ENCODE measurements at places on chromosomes 12 and 14. TPM values are rescaled to one million over a fixed set of nuclear protein-coding genes. Genes with fewer than 3 reads are reported as not detected.
A peak's percentile ranks its signal among the peaks of the same experiment; 100 is the strongest.

DNA sequence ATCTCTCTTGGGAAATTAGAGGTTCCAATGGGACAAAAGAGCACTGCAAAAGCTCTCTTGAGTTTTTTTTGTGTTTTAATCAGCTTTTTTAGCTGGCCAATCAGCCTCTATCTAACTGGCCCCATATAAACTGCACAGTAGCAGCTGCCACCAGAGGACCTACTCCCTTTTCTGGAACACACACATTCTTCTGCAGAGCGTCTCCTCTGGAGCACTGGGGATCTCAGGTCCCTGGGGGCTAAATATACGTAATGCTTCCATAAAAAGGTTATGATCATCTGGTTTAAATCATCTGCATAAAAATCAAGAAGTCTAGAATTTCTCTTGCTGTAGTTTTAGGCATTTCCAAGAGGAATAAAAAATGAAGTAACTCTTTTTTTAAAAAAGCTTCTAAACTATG lies 32.3 kb downstream of the TSPAN8 start:
- no peaks in the 10 kb centered on the region for H3K36me3 ChIP-seq
- no peaks in the 10 kb centered on the region for H3K4me1 ChIP-seq
- no peak for DNase-seq
- H3K27me3 ChIP-seq: no peaks in the 10 kb centered on the region
- H3K4me3 ChIP-seq: no peak overlapping the region

The SDR9C7 gene
- not detected for total RNA-seq

The ABCD2 gene
- 7.8 TPM for total RNA-seq

DNA sequence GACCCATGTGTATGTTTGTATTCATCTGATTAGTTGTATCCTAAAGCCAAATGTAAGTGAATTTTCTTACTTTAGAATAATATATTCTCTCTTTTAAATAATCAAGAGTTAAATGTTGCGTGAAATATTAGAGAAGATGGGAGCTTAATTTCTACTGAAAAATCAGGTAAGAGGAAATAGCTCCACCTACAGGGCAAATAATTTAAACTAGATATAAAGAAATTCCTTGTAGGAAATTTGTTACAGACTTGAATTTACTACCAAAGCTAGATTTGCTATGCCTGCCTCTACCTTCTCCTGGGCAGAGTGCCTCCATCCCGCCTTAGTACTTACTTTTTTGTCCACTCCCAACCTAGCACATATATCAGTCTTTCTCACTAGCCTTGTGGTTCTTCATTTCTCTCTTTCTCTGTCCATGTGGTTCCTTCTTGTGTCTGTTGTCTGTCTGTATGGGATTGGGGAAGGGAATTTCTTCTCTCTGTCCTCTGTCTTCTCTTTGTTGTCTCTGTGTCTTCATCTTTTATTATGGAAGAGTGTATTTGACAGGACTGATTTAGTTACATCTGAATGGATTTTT lies 44.7 kb downstream of the PALS1 start:
- H3K4me3 ChIP-seq: no peak overlapping the region
- H3K27ac ChIP-seq: no peak overlapping the region
- H3K27me3 ChIP-seq: no peaks in the 10 kb centered on the region
- DNase-seq: no peak
- no peaks in the 10 kb centered on the region for H3K36me3 ChIP-seq

The PMCH gene
- 3.1 TPM for total RNA-seq

The GDF11 gene
- total RNA-seq: 14.2 TPM

- H3K4me3 ChIP-seq: no peak overlapping the region
- H3K27me3 ChIP-seq: peaks cover 17% of the 10 kb centered on the region
- H3K27ac ChIP-seq: no peak overlapping the region
- H3K4me1 ChIP-seq: no peaks in the 10 kb centered on the region
- no peaks in the 10 kb centered on the region for H3K36me3 ChIP-seq
These were observed 17.4 kb upstream of the SALL2 start for GRCh38 chr14:21543521-21543960.

The ATG2B gene
- 27.7 TPM for total RNA-seq

- H3K36me3 ChIP-seq: peaks cover 25% of the 10 kb centered on the region
- H3K27me3 ChIP-seq: no peaks in the 10 kb centered on the region
- H3K4me1 ChIP-seq: no peaks in the 10 kb centered on the region
- H3K27ac ChIP-seq: no peak overlapping the region
- DNase-seq: no peak
These were observed 85.1 kb upstream of the ATF1 start for GRCh38 chr12:50678650-50679365.

DNA sequence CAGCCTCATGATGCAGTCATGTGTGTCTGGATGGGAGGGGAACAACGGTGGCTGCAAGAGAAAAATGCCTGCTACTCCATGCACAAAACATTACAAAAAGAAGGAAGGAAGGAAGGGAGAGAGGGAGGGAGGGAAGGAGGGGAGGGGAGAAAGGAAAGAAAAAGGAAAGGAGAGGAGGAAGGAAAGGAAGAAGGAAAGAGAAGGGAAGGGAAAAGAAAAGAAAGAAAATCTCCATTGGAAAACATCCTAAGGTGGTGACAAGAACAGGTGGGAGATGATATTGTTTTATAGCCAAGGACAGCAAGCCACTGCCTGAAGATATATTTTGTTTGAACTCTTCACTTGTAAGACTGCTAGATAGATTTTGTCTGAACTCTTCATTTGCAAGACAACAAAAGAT lies 171.8 kb upstream of the EGLN3 start:
- peaks cover 11% of the 10 kb centered on the region for H3K27me3 ChIP-seq
- no peaks in the 10 kb centered on the region for H3K36me3 ChIP-seq
- H3K4me3 ChIP-seq: no peak overlapping the region
- no peak overlapping the region for H3K27ac ChIP-seq

DNA sequence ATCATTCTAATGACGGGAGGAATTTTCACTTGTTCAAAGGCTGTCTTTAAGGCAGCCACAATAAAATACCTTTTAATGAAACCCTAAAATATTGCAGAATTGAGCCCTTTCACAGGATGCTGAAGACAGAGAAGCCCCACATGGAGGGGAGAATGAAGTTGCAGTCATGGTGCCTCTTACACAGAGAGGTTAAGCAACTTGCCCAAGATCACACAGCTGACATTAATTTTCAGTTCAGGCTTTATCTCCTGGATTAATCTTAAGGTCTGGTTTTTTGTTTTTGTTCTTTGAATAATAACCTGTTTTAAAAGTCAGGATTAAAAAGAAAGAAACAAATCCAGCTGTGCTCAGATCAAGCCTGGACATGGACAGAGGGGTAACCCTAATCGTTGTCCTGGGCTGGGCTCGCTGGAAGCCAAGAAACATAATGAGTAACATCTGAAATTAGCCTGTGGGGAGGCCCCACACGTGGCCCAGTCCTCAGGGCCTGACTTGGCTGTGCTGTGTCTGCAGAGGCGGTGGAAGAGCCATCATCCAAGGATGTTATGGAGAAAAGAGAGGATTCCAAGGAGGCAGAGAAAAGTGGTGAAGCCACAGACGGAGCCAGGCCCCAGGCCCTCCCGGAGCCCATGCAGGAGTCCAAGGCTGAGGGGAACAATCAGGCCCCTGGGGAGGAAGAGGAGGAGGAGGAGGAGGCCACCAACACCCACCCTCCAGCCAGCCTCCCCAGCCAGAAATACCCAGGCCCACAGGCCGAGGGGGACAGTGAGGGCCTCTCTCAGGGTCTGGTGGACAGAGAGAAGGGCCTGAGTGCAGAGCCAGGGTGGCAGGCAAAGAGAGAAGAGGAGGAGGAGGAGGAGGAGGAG lies 8.0 kb downstream of the CHGA start:
- no peaks in the 10 kb centered on the region for H3K27me3 ChIP-seq
- DNase-seq: no peak
- no peaks in the 10 kb centered on the region for H3K4me1 ChIP-seq
- no peaks in the 10 kb centered on the region for H3K36me3 ChIP-seq
- no peak overlapping the region for H3K4me3 ChIP-seq
- no peak overlapping the region for H3K27ac ChIP-seq

DNA sequence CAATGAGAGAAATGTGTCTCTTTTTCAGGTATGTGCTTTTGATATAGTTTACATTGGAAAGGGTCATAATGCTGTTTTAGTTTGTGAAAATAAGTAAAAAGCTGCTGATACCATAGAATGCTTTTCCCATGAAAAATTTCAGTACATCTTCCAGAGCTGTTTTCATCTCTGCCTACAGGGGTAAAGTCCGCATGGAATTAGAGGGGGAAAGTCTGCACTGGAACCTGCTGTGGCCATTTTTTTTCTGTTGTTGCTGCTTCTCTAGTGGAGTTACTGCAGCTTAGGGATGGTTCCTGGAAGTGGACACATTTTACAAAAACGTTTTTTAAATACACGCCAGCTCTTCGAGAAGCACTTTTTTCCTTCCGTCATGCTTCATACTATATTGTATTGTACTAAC lies 81.3 kb downstream of the VEZT start:
- no peak overlapping the region for H3K27ac ChIP-seq
- no peaks in the 10 kb centered on the region for H3K27me3 ChIP-seq
- H3K4me3 ChIP-seq: no peak overlapping the region
- H3K36me3 ChIP-seq: peaks cover 18% of the 10 kb centered on the region
- no peak for DNase-seq

DNA sequence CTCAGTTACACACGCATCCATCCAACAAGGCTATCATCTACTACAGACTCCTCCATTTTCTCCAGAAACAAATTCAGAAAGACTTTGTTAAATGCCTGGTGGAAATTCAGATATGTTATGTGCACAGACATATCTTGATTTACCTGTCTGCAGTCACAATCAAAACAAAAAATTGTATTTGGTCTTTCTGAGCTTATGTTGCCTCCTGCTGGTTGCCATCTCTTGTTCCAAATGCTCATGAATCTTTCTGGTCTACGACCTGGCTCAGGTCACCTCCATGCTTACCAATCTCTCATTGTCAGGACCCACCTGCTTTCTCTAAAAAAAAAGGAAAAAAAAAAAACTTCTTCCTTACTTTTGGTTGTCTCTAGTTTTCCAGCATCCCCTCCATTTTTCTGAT lies 169.2 kb upstream of the PLXNC1 start:
- peaks cover 10% of the 10 kb centered on the region for H3K27me3 ChIP-seq
- DNase-seq: peak; percentile 15
- peaks cover 42% of the 10 kb centered on the region for H3K4me1 ChIP-seq
- no peak overlapping the region for H3K27ac ChIP-seq
- H3K36me3 ChIP-seq: peaks cover 3% of the 10 kb centered on the region

The ORMDL2 gene
- total RNA-seq: 61.2 TPM
